ENCODE measurements at places on chromosomes 5 and 9.
A peak's percentile ranks its signal among the peaks of the same experiment; 100 is the strongest.

DNA sequence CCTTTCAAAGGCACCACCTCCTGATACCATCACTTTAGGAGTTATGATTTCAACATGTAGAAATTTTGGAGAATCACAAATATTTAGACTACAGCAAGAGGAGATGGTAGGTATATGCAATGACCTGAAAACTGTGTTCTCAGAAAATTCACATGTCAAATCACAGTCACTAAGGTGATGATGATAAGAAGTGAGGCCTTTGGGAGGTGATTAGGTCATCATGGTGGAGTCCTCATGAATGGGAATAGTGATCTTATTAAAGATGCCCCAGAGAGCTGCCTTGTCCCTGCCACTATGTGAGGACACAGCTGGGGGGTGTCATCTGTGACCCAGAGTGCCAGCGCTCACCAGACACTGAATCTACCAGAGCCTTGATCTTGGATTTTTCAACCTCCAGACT lies 513.5 kb upstream of the TUSC1 start:
- DNase-seq, result no peak

DNA sequence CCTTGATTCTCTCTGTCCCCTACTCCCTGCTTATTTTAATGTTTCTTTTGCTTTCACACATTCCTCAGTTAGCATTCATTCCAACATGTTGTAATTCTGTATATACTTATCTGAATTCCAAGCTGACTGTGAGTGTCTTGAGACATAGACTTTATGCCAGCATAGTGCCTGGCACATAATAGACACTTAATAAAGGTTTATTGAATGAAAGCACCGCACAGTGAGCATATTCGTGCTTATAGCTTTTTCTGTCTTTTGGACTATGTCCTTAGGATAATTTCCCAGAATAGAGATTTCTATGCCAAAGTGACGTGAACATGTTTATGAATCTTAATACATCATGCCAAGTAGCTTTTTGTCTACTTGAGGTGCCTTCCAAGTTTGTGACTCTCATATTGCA lies 174.6 kb downstream of the CD180 start:
- no peak for DNase-seq

DNA sequence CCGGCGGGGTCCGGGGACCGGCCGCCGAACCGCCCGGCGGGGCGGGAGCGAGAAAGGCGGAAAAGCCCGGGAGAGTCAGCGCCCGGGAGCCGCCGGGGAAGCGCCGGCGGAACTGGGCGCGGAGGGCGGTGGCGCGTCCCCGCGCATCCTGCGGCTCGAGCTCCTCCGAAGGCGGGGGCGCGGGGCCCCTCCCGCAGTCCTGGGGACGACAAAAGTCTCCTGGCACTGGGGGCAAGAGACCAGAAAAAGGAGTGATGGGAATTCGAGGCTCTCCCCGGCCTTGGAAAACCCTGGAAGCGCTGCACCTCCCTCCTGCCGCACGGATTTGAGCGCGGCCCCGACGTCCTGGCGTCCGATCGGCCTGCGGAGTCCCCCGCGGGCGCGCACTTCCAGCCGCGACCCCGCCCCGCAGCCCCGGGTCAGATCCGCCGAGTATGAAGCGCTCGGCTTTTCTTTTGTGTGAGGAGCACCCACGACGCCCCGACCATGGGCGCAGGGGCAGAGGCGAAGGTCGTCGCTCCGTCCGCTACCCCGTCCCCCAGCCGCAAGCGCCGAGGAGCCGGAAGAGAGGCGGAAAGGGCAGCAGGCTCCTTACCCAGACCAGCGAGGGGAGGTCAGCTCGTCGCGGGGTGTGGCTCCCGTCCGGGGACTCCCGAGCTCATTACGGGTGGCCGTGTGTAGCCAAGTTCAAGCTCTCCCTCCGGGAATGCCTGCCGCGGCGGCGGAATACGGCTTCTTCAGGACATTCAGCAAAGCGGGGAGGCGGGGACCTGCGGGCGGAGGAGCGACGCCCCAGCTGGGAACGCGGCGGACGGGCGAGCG lies at the start of gene EPB41L4A:
TSS of gene EPB41L4A (minus strand) at position 114 of the 822 bp plus-strand sequence. CDS start 238 bp downstream, outside the sequence.
- peak; percentile 6 for DNase-seq

- DNase-seq, result no peak
Measured at GRCh38 chr5:170303549-170303948, 6.0 kb upstream of the LCP2 start.

DNA sequence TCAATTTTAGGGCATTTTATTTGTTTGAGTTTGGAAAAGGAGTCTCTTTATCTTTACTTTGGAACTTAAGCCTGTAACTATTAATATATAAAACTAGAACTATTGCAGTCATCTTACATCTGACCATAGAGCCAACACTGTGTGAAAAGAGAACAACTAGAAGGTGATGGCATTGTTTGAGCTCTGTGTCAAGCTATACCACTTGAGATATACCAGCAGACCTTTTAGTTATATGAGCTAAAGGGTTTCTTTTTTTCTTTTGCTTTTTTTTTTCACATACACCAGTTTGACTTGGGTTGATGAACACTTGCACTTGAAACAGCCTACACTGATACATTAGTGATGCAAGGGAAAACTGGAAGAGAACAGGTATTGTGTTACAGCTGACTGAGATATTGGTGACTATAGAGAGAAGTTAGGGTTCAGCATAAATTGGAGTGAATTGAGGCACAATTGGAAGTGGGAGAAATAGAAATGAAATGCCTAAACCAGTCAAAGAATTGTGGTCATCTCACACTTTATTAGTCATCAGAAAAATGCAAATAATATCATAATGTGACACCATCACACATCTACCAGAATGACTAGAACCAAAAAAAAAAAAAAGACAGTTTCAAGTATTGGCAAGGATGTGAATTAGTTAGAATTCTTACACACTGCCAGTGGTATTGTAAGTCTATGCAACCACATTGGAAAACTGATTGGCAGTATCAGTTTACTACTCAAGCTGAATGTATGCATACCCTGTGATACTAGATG lies 60.9 kb downstream of the ADRB2 start:
- no peak for DNase-seq

GRCh38 chr5:173319646-173320045 lies 8.6 kb downstream of the STC2 start:
- no peak for DNase-seq

DNA sequence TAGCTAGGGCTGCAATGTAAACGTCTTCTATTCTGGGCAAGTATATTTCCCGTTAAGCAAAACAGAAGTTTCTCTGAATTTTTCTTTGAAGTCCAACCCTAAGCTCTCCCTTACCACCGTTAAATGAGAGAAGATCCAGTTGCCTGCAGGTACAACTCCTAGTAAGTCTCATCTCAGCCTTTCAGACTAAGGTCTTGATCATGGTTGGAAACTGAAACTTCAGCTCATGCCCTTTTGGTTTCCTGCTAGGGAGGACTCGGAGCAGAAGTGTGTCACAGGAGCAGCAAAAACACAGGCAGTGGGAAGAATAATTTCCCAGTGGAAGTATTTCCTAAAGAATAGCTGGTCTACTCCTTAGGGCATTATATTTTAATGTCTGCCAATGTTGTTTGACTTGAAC lies 717.9 kb downstream of the PRELID2 start:
- no peak for DNase-seq

GRCh38 chr9:18638371-18639249 lies 164.7 kb downstream of the ADAMTSL1 start:
- DNase-seq, result no peak

GRCh38 chr9:114460513-114461199 lies 44.6 kb downstream of the WHRN start:
- peak; percentile 89 for DNase-seq

DNA sequence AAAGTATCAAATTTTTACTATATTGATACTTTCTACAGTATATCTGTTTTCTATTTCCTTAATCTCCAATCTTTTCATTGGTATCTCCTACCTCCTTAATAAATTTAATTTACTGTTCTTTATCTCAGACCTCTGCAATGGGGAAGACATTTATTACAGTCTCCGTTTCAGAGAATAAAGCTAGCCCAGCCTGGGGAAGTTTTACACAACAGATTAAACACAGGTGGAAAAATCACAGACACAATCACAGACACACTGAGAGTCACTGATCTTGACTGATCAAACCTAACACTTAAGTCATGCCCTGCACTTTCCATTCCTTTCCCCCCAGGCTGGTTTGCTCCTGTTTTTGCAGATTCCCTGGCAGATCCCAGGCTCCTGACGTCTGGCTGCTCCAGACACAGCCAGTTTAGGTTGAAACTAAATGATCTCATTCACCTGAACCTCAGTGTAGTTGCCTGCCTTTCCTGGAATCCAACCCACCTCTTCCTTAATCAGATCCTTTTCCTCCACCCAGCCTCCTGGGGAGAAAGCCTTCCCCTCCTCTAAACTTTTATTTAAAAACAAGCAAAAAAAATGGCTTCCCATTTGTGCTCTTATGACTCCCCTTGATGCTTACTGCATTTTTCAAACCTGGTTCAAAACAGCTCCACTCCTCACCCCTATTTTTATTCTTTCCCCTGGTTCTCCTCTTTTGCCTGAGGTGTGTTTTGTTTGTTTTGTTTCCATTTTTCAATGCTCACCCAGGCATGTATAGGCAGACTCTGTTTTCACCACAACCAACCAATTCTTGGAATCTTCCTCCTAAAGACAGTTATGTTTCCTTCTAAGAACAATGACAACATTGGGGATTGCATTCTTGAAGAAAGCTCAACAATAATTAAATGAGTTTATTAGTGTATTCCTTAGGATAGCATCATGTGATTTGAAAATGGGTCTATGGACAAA lies 29.5 kb upstream of the OSMR start:
- no peak for DNase-seq

GRCh38 chr5:124074500-124074899 lies 562.5 kb downstream of the CSNK1G3 start:
- no peak for DNase-seq

DNA sequence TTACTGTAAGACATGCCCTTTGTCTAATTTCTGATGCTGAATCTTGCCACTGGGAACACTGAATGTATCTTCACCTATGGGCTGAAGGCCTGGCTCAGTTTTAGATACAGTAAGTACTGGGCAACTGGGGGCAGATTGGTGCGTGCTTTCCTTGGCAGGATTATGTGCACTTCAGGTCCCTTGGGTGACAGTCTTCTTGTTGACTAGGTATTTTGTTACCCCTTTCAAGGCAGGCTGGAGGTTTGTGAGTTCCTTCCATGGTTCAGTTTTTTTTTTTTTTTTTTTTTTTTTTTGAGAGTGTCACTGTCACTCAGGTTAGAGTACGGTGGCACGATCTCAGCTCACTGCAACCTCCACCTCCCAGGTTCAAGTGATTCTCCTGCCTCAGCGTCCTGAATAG lies 7.6 kb downstream of the ZMAT2 start:
- no peak for DNase-seq

DNA sequence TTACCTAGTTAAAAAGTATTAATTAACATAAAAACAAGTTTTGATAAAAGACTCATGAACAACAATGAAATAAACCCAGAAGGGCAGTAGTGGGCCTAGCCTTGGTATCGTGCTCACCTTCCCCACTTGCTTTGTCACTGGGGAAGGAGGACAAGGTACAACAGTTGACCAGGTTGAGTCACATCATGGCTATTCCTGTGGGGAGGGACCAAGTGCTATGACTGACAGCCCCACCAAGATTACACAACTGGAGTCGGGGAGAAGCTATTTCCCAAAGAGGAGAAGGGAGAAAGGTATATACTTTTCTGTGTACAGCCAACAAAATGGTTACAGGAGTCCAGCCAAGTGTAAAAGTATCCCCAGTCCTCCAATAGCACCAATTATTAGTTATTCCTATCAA lies 251.3 kb upstream of the RFX3 start:
- no peak for DNase-seq

- DNase-seq, result no peak
Measured at GRCh38 chr9:103037508-103038477, 42.7 kb downstream of the CYLC2 start.

- DNase-seq, result no peak
Measured at GRCh38 chr5:168156170-168156569, 135.3 kb upstream of the WWC1 start.

- no peak for DNase-seq
Measured at GRCh38 chr9:83234541-83234940, 171.6 kb upstream of the RASEF start.

GRCh38 chr9:97501177-97501971 lies at the start of gene TMOD1:
Gene TMOD1, plus strand, starts transcription at chr9:97501666. Its CDS starts 22,523 bp downstream, at chr9:97524189.
- peak; percentile 3 for DNase-seq

DNA sequence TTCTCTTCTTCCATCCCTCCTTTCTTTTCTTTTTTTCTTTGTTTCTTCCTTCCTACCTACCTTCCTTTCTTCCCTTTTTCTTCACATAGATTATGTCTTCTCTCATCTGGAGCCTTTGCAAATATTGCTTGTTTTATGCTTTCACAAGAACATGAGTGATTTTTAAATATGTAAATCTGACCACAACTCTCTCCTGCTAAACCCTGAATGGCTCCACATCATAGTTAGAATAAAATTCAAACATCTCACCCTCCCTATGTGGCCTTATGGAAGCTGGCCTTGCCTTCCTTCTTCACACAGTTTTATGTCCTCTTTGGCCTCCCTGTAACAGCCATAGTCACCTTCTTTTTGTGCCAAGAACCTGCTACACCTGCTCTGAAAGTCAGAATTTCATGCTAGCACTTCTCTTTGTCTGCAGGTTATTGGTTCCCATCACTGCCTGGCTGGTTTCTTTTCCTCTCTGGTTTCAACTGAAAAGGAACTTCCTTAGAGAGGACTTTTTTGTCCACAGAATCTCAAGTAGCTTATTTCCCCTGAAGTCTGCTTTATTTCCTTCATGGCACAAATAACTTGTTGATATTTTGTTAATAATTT lies 114.3 kb upstream of the TNC start:
- no peak for DNase-seq

- no peak for DNase-seq
Measured at GRCh38 chr5:83467371-83468035, 4.0 kb upstream of the VCAN start.

Data from DMS79 (cell line).